Activated naive CD8-positive, alpha-beta T cell treated with anti-CD3 and anti-CD28 coated beads, Interleukin-2, amount 10 ng/mL, durations not matched to agents 7 days and 5 days (primary cell): ENCODE measurements at places on chromosomes 4 and X. TPM values are rescaled to one million over a fixed set of nuclear protein-coding genes. Genes with fewer than 3 reads are reported as not detected.

DNA sequence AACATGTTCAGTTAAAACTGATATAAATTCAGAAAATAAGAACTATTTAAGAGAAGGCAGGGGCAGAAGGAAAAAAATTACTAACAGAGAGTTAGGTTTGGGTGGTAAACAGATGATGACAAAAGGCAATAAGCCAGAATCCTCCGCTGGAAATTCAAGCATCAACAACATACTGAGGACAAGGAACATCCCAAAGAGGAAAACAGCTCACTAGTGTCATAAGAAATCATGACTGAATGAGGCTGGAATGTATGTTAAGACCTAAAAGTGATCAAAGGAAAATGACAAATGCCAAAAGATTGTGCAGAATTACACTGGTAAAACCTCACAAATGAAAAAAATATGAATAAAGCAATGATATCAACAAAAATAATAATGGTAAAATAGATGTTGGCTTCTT, 88.4 kb downstream of the WDFY3 start:
- no peak for DNase-seq

GRCh38 chr4:184237612-184238011, 19.9 kb upstream of the ENPP6 start:
- no peak for DNase-seq

- DNase-seq: no peak
These were observed 9.3 kb downstream of the RNF4 start for GRCh38 chr4:2478229-2478628.

DNA sequence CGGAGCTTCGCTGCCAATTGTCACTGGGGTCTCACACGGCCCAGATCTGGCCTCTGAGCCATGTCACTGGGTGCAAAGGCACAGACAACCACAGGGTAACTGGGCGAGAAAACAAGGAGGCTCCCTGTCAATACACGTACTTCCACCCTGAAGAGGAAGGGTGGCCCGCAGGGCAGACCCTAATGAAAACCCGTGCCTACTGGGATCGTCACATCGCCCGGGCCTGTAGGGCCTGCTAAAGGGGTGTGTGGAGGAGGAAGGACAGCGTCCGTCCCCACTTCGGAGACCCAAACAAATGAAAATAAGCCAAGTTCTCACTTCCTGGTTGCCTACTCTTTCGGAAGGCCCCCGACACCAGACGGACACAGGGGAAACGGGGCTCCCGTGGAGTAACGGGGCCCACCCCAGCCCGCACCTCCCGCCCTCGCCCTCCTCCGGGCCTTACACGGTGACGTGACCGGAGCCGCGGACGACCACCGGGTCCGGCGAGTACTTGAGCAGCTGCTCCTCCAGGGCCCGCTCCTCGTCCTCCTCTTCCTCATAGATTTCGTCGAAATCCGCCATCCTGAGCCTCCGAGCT, 578 bp downstream of the CHIC2 start:
- no peak for DNase-seq

DNA sequence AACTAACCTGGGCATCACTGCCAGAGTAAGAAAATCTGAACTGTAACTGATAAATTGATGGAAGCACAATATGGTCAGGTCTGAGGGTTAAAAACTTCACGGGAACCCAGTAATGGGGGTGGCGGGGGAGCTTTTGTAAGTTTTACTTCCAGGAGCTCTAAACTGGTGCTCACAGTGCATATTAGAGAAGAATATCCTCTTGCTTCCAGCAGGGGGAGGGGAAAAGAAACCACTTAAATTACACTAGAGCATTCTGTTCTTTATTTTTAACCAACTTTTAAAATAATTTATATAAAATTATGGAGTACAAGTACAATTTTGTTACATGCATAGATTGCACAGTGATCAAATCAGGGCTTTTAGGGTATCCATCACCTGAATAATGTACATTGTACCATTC, 33.7 kb downstream of the WDR17 start:
- DNase-seq: no peak

DNA sequence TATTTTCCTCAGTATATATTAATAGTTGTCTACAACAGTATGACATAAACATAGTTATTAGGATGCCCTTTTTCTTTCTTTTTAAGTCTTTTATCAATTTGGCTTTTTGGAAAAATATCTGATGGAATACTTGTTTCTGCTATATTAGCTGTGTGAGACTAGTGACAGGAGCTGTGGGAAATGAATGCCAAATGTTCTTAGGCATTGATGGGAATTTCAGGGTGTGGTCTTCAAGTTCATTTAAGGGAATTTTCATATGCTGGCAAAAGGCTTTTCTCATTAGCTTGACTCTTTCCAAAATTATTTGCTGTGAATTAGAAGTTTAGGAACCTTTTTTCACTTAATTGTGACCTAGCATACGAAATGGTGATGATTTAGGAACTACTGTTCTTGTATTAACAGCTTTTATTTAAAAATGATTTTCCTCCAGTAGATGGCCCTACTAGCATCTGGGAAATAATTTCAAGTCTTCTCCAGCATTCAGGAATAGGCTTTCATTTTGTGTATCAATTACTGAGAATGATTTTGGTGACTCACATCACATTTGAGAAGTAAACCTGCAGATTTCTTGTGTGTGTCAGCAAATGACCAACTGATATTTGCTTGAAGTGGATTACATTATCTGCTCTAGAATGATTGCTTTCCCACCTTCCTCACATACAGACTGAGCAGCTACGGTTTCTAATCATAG, 70.9 kb downstream of the HTT start:
- no peak for DNase-seq

ADH1C gene
- not detected for total RNA-seq

CLRN2 gene
- not detected for total RNA-seq

RAB39B gene
- 9.4 TPM for total RNA-seq

DNA sequence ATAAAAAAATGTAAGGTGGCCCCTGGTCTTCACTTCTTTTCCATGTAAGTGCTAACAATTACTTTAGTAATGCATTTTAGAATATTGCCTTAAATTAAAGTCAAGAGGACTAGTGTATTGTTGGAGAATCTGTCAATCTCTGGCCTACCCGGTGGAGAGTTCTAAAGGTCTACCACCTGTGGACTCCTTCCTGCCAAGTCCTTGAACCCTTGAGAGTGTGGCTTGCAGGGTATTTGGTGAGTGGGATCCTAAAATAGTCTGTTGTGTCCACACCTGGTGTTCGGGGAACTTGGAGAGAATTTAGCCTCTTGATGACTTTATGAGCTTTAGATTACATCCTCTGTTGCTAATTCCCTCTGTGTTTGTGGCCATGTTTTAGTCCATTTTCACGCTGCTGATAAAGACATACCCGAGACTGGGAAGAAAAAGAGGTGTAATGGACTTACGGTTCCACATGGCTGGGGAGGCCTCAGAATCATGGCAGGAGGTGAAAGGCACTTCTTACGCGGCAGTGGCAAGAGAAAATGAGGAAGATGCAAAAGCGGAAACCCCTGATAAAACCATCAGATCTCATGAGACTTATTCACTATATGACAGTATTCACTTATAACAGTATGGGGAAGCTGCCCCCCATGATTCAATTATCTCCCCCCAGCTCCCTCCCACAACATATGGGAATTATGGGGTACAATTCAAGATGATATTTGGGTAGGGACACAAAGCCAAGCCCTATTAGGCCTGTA, 23.8 kb downstream of the DDIT4L start:
- DNase-seq: no peak

DNA sequence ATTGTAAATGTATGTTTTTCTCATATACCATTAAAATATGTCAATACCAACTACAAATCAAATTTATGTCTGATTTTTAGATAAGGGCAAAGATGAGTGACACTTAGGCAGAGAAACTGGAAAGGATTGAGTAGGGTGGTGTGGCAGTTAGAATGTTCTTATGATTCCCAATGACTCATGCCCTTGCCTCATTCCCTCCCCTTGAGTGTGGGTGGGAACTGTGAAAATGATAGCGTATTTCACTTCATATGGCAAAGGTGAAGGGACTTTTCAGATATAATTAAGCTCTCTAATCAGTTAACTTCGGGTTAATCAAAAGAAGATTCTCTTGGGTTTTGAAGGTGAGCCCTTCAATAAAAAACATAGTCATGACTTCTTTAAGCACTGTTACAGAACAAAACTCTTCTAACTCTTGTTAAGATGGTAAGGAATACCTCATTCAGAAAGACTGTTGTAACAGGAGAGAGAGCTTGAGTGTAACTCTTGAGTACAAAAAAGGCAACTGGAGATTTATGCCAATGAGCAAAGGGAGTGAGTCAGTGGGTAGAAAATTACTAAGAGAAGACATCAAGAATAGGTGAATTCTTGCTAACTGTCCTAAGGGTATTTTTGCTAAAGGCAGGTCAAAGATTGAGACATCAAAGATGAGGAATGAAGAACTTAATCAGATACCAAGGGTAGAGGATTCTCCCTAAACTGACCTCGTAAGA, 329.5 kb downstream of the KCTD8 start:
- no peak for DNase-seq

GRCh38 chr4:87974856-87975462, 555 bp upstream of the SPP1 start:
- no peak for DNase-seq

- no peak for DNase-seq
These were observed 82.1 kb downstream of the SLC39A8 start for GRCh38 chr4:102263024-102263787.

- DNase-seq: no peak
These were observed 26.9 kb upstream of the GJB1 start for GRCh38 chrX:71195964-71196649.

DNA sequence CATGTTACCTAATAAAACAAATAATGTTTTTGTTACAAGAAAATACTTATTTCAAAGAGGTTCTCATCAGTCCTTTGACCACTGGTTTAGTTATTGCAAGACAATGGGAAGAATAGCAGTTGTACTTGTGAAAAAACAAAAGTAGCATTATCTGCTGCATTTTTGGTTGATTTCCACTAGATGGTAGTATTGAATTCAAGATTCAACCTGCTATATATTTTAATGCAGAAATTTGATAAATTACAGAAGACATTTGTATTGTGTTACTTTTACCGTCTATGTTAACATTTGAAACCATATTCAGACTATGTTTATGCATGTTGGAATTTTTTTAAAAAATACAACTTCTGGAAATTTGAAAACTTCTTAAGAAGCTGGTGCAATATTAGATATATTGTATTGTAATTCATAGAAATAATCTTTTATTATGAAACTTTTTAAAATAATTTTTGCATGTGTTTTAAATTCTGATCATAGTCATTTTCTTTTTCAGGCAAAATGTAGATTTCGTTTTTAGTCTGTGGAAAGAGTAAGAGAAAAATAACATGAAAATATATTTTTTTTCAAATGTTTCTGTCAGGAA, 56.4 kb downstream of the SPCS3 start:
- DNase-seq: no peak

DNA sequence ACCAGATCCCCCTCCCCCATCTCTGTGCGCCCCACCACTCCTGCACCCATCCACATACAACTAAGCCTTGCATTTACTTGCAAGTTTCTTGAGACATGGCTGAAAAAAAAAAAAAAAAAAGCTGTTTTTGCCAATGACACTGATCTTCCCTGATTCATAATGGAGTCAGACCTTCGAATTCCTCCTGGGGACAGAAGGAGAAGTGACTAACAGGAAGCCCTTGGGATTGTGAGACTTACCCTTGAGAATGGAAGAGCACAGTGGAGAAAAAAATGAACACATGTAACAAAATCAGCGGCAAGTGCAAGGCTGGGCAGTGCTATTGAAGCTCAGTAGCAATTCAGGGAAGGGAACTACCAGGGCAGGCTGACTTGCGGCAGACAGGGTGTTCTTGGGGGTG, 288.4 kb downstream of the BCOR start:
- DNase-seq: no peak

DNA sequence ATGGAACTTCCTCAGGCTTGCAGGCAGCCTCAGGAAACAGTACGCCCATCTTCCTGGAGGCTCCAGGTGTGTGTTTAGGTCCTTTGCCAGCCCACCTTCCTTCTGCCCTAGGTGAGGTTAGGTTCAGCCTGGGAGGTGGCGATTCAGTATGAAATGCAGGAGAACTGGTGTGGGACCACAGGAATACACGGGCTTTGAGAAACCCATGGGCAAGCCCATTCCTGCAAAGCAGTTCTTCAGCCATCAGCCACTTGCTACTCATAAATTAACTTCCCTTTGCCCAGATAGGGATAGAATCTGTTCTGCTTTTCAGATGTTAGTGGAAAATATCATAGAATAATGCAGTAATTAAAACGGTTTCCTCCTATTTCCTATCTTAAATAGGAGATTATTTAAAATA, 32.2 kb downstream of the TBC1D14 start:
- DNase-seq: no peak

DNA sequence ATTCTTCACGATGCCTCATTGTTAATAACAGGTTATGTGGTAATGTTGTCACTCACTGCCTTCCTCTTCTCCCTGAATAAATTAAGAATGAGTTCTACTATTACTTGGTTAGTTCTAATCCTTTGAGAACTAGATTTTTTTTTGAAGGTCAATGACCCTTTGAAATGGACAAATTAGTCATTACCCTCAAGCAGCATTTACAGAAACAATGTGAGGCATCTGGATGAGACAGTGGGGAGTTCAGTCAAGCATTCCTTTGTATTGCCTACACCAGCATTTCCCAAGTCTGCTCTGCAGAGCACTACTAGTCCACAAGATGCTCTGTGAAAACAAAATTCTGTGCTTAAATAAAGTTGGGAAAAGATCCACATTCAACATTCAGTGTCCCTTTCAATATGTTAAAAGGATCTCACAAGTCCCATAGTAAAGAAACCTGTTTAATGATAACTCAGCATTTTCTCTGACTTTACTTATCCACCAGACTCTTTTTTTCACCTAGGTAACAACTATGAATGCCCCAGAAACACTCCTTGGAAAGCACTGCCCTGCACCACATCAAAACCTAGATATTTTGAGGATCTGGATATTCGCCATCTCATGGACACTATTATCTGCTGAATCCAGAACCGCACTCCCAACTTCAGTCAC, 60.6 kb downstream of the CHRDL1 start:
- no peak for DNase-seq

DNA sequence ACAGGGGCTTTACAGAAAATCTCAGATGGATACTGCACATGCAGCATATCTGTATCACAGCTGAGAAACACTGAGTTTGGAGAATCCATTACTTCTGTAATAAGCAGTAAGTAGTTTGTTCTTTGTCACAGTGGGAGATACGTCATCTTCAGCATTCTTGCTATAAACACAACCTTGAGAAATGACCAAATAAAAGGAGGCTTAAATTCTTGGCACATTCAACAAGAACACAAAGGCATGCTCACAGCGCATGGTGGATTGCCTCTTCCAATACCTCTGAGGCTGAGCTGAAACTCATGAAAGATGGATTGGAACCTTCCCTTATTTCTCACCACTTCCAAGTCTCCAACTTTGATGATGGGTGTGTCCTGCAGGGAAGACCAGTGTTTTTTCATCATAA, 54.5 kb downstream of the ANXA5 start:
- DNase-seq: no peak
